ENCODE measurements at places on chromosomes 11 and 22.

- no peak for DNase-seq
Measured at GRCh38 chr11:76201672-76202412, 4.5 kb downstream of the WNT11 start.

- DNase-seq = no peak
Measured at GRCh38 chr11:89275966-89276365, 98.3 kb downstream of the TYR start.

- DNase-seq = no peak
Measured at GRCh38 chr22:44173154-44173553, 7.6 kb upstream of the PARVG start.

GRCh38 chr11:40302669-40303068, 1156.8 kb downstream of the LRRC4C start:
- no peak for DNase-seq

- DNase-seq = no peak
Measured at GRCh38 chr11:18493310-18493709, 33.4 kb downstream of the TSG101 start.

DNA sequence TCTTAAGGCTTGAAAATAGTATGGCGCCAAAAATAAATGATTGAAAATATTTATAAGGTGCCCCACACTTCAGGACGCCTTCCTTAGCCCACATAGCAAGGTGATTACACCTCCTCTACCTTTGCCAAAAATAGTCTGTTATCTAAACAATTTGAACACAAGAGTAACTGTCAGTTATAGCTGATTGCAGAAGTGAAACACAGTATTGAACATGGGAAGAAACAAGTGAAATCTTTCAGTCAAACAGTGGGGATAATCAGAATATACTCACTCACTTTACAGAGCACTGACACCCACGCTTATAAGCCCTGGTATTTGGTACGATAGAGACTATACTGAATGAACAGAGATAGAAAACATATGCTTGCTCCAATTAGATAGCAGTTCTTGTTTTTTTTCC, 203.1 kb downstream of the RAB38 start:
- no peak for DNase-seq

- DNase-seq = no peak
Measured at GRCh38 chr22:29692327-29692640, 27.5 kb upstream of the CABP7 start.

DNA sequence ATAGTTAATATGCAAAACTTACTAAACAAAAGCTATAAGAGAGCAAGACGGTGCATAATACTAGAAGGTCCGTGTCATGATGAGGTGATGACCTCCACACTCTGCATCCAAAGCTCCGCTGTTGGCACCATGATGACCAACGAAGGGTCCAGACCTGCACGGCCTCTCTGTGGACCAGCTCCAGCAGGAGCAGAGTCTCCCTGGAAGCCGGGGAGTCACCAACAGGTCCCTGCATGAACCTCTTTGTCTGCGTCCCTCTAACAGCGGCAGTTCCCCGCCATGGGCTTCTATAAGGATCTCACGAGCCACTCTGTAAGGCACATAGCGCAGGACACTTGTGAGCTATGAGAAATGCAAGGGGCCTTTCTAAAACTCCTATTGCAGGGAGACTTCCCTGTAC, 517.3 kb downstream of the BRD1 start:
- DNase-seq = no peak

- DNase-seq = no peak
Measured at GRCh38 chr11:64834723-64835615, 9.5 kb downstream of the CDC42BPG start.

GRCh38 chr11:96424693-96425092, 34.9 kb downstream of the JRKL start:
- DNase-seq = no peak

DNA sequence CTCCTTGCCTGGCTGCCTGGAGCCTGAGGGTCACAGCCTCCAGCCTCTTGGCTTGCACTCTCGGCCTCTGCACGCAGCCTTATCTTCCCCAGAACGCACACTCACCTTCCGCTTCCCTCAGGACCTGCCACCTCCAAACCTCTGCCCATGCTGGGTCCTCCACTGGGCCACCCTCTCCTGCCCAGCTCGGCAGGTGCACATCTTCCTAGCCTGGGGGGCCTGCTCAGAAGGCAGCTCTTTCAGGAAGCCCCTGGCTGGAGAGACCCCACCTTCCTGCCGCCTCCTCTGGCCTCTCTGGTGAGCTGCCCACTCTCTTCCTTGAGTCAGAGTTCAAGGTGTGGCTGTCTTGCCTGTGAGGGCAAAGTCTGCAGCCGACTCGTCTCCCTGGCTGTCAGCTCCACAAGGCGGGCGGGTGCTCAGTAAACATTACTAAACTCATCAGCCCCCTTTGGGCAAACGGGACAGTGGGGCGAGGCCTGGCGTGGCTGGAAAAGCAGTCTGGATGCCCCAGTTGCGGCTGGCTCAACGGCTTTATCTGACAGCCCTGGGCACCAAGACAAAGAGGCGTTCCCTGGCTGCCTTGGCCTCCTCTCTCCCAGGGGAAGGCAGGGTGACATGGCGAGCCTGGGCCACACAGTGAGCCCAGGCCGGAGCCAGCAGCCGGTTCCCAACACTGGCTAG, 1.7 kb upstream of the LINC01488 start:
- DNase-seq = no peak

DNA sequence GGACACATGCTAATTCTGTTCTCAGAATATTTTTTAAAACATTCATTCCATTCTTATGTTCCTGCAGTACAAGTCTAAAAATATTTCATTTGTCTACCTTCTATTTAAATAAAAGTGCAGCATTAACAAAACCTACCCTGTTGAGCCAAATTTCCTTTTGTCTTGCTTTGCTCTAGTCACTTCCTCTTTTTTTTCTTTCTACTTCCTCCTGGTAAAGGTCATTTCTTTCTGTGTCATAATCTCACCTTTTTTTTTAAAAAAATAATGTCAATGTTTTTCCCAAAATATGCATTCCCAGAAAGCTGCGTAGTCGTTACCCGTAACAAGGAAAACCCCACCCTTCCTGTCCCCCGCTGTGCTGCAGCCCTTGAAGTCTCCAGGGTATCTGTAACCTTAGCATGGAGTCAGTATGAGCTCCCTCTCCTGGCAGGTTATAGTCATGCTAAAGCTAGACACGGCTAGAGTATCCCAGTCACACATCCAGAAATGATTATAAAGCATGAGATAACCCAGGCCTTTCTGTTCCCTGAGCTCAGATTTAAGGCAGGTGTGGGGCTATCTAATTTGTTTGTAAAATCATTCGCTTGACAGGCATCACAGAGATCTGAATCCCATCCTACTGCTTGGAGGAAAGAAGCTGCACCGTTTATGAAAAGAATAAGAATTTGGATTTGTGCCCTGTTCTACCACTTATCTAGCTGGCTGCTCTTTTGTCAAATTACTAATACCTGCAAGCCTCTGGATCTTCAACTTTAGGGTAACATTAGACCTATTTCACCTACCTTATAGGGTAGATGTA, 51.1 kb upstream of the EED start:
- DNase-seq = peak; percentile 36

DNA sequence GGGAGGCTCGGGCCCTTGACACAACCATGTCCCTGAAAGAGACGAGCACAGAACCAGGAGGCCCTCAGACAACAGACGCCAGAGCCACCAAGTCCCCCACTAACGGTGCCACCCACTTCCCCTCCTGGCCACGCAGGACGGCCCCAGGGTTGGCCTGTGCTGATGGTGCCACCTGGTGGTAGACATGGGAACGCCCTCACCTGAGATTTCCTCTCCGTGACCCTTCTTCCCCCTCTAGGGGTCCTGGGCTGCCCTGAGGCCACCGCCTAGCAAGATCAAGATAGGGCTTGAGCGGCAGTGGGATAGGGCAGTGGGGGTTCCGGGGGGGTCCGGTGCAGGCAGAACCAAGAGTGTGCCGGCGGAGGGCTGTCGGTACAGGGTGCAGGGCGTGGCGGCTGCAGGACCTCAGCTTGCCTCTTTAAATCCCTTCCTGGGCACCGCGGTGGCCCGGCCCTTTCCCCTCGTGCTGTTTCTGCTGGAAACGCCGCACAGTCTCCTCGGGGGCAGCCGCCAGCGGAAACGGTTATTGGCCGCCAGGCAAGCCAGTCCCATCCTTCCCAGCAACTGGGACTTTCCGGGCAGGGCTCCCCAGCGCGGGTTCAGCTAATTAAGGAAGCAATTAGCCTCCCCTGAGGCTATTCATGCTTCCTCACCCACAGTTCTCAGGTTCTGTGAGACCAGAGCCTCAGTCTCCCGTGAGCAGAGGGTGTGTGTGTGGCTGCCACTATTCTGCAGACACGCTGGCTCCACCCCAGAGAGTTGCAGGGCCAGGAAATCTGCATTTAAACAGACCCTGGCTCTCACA, 5.5 kb upstream of the NFAM1 start:
- peak; percentile 76 for DNase-seq

DNA sequence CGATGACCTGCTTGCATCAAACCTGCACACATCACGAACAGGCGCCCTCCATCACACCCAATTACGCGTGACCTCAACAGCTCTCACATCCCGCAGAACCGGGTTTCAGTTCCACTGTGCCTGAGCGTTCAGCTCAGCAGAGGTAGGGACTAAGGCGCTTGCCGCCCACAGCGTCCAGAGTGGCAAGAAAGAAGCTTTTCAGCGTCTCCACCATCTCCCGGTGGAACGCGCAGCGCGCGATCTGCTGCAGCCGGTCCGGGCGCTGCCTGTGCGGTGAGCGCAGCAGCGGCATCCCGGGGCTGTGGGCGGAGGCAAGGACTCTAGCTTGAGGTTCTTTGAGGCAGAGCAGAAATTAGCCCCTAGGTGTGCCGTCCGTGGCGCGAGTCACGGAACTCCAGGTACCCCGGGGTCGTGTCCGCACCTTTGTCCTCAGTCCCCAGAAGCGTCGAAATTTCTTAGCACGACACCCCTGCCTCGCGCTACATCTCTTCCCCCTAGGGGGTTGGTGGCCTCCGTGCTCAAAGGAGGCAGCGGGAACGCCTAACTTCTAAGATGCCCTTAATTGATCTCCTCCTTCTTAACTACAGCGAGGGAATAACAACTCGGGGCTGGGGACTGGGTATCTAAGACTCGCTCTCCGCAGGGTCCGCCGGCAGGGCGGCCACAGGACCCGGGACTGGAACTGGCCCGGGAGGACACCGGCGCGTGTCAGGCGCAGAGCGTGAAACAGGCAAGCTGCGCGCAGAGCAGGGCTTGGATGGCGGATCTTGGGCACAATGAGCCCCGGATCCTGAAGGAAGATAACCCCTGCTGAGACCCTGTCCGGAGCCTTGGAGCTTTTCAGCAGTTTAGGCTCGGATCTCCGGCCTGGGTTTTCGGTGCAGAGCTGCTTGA, 1.7 kb upstream of the CALCA start:
- peak; percentile 13 for DNase-seq

Data from activated T-helper 9 cell treated with anti-CD3 and anti-CD28 coated beads, Interleukin-2, amount 50 U/mL, for 16 hours (primary cell).